ENCODE measurements at places on chromosomes 13 and 19. TPM values are rescaled to one million over a fixed set of nuclear protein-coding genes. Genes with fewer than 3 reads are reported as not detected.

GRCh38 chr13:19068691-19069090, 112.9 kb downstream of the TUBA3C start:
- DNase-seq: no peak

DNA sequence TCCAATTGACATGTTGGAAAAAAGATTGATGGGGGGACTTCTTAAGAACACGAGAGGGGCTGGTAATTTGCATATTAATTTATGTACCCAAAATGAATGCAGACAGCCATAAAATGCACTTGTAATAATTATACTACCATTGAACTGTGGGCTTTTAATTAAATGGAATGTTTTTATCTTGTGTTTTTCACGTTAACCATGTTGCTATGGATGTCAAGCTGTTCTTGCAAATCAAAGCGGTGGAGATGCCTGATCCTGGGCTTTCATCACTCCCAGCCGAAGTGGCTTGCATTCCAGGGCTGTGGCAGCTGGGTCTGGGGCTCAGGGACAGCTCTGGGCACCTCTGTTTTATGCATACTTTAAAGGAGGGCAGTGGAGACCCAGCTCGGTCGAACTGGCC, 179.4 kb upstream of the TMTC4 start:
- no peak for DNase-seq

DNA sequence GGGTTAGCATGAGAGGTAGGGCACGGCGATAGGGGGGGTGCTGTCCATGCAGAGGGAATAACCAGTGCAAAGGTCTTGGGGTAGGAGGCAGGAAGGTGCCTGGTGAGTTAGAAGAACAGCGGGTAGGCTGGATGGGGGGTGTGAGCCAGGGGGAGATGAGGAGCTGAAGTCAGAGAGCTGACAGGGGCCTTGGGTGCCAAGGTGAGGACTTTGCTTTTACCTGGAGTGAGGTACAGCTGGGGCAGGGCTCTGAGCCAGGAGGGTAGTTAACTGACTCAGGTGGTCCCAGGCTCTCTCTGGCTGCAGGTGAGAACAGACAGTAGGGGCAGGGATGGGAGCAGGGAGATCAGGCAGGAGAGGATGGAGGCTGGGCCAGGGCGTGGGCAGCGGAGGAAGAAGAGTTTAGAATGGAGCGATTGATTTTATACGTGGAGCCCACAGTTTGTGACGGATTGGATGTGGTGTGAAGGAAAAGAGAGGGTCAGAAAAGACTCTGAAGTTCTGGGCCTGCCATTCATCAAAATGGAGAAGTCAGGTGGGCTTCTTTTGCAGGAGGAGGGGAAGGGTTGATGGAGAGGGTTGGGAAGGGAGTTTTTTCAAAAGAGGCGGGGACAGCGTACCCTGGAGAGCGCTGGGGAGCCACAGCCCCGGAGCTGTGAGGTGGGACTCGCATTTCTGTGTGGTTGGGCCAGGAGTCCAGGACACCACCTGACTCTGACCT, 1.2 kb upstream of the GRAMD1A start:
- DNase-seq: no peak

ENOX1 gene
- polyA plus RNA-seq: 11.7 TPM

- no peak for DNase-seq
Observed at GRCh38 chr13:75071796-75072195, 410.2 kb downstream of the TBC1D4 start.

GPATCH1 gene
- polyA plus RNA-seq: 11.3 TPM

TBXA2R gene
- 4.1 TPM for polyA plus RNA-seq

CCDC70 gene
- polyA plus RNA-seq: not detected

GRCh38 chr19:5219551-5220304, 120.9 kb downstream of the PTPRS start:
- DNase-seq: no peak

CYP4F8 gene
- 0.01 TPM for polyA plus RNA-seq
